ENCODE measurements at places on chromosomes 12 and 14.

DNA sequence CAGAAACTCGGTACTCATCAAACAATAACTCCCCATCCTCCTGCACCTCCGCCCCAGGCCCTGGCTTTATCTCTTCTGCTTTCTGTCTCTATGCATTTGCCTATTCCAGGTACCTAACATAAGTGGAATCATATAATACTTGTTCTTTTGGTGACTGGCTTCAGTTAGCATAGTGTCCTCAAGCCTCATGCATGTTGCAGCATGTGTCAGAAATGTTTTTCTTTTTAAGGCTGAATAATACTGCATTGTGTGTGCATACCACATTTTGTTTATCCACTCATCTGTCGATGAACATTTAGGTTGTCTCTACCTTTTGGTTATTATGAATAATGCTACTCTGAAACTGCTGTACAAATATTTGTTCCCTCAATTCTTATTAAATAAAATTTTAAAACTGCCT, 117.1 kb downstream of the KICS2 start:
- DNase-seq: no peak

- DNase-seq: no peak
Measured at GRCh38 chr12:122981036-122981471, 573 bp downstream of the ARL6IP4 start.

GRCh38 chr12:104701756-104702155, 245.0 kb downstream of the CHST11 start:
- DNase-seq: no peak

GRCh38 chr14:72856530-72857266, 37.2 kb downstream of the DPF3 start:
- DNase-seq: no peak

DNA sequence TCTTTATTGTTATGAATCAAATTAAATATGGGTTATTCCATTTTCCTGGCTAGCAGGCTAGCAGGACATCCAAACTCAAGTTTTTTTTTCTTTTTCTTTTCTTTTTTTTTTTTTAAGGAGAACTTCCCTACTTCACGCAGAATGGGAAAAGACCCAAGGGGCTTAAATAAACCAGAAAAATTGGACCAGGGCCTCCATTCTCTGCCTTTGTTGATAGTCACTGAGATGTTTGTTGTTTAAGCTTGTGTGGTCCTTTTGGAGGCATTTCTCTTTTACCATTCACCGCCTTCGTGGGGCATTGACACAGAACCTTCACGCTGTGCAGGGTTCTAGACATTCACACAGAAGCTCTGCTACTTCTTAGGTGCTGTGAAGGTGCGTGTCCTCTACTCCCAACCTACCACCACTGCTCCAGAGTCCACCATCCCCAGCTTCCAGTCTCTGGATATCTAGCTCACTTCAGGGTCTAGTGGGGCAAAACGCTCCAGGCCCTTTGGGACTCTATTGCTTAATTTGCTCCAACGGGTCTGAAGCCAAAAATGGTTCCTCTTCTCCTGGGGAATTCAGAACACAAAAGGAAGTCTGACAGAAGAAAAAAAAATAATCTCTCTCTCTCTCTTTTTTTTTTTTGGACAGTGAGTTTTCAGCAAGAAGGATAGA, 301.3 kb downstream of the AEBP2 start:
- no peak for DNase-seq

DNA sequence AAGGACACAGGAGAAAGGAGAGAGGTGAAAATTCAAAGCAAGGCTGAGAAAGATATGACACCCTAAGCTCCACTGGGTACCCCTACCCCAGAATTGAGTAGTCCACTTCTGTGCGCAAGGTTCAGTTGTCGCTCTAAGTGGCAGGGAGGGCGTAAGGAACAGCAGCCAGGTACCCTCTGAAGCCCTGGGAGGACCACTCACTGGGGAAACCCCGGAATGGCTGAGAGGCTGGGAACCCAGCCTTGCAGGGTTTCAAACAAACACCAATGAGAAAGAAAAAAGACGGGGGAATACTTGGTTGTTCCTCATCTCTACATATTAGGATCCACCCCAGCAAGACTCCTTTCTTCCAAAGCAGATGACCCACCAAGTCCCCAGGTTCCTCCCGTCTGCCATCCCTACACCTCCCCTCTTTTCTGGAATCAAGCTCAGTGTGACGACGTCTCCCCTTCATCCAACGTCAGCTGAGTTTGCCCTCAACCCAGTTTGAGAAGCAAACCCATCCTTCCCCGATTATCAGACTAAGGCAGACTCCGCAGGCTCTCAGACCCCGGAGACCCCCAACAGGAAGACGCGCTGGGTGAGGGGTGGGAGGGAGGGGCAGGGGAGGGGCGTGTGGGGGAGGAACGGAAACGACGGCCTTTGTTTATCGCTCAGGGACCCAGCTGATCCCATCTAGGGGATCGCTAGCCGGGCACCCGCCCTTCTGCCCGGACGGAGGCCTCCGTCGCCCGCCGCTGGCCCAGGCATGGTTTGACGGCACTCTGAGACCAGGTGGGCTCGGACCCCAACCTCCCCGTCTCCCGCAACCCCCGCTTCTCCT, 795 bp downstream of the LMBR1L start:
- peak; percentile 33 for DNase-seq

- DNase-seq: peak; percentile 34
Measured at GRCh38 chr12:3973973-3974644, 100.9 kb upstream of the PARP11 start.

DNA sequence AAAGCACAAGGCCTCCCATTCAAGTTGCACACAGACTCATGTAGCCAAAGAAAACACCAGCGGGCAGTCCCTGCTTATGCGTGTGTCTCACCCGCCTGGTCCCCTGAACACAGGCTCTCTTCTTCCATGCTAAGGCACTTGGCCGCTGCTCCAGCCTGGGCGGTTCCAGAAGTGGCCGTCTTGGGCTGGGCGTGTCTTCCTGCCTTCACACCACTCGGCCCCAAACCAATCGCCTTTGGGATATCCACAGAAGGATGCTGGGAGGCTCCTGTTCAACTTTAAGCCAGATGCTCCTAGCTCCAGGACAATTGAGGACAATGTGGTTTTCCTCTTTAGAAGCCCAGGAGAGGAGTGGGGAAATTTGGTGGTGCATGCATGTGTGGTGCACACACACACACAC, 2.2 kb downstream of the SCARB1 start:
- no peak for DNase-seq

GRCh38 chr12:117857632-117858612, 110.9 kb downstream of the KSR2 start:
- peak; percentile 49 for DNase-seq

DNA sequence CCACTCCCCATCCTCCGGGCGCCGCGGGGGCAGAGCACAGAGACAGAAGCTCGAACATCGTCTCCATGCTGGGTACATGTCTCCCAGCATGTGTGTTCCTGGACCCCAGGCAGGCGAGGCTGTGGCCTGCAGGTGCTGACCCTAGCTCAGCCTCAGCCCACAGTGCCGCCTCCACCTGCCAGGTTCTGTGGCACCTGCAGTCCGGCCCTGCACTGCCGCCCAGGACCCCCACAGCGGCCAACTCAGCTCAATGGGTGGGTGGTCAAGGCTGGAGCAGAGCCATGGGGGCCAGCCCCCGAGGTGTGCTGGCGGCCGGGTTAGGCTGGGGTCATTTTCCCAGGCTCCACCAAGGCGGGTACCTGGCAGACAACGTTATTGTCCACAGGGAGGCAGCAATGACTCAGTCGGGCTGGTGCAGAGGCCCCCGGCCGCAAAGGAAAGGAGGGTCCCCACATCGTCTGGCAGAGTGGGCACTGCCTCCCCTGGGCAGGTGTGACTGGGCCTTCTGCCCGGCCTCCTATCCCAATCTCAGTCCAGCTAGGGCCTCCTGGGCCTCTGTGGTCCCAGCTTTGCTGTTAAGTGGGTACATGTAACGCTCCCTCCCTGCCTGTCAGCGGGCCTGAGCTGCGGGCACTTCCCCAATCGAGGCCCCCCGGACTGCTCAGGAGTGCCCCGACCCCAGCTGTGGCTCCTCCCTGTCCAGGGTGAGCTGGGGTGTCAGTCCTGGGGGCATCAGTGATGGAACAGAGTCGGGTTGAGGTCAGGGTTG, 20.2 kb upstream of the NUDT14 start:
- no peak for DNase-seq

DNA sequence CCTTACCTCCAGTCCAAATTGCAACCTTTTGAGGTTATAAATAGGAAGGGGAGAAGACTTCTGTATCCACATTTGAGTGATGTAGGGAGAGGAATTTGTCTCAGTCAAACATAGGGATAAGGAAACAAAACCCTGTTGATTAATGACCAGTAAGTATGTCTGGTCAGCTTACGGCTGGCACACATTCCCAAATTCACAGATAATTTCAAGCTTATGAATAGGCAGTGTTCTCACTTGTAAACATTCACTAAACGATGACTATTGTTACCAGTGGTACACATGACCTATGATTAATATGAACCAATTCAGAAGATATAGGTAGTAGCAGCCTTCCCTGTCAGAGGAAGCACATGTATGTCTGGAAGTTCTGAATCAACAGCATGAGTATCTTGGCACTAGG, 33.0 kb upstream of the SLC5A8 start:
- DNase-seq: no peak

DNA sequence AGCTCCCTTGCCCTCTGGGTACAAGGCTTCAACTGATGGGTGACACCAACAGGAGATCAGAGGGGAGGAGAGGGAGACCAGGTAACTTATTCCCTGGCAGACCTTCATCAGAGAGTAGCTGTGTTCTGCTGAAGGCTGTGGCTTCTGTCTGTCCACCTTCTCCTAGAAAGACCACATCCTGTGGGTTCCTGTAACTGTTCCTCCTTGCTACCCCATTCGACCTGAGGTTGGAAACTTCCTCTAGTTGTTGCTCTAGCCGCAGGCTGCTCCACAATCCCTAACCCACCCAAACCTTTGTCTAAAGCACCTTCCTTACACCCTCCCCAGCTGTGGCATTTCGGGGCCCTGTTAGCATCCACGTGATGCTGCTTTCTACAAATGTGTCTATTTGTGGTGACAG, 454.2 kb downstream of the DPF3 start:
- DNase-seq: peak; percentile 7

DNA sequence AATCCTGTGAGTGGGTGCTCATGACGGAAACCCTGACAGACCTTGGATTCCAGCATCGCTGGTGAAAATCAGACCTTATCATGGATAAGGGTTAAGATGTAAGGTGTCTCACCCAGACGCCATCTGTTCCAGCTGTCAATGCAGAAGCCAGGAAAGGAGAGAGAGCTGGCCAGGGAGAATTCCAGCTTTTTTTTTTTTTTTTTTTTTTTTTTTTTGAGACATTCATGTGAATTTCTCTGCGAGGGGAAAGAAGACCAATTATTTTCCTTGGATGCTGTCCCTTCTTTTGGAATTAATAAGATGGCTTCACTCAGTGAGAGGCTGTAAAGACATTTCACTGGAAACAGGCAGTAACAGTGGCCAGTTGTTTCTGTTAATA, 1.8 kb downstream of the TRAF3 start:
- DNase-seq: no peak

DNA sequence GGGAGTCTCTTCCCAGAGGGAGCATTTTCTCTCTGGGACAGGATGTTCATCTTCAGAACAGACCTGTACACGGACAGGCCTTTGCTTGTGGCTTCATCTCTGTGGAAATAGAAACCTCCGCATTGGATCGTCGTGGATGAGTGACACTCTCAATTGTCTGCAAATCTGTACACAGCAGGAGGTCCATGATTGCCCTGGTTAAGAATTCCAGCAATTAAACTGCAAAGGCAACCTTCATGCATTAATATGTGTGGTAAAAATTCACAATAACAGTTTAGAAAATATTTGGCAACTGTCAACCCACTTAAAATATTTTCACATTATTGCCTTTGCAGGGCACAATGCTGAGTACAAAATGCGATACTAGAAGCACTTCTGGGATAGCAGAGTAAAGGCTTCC, 149.8 kb upstream of the SFSWAP start:
- no peak for DNase-seq

DNA sequence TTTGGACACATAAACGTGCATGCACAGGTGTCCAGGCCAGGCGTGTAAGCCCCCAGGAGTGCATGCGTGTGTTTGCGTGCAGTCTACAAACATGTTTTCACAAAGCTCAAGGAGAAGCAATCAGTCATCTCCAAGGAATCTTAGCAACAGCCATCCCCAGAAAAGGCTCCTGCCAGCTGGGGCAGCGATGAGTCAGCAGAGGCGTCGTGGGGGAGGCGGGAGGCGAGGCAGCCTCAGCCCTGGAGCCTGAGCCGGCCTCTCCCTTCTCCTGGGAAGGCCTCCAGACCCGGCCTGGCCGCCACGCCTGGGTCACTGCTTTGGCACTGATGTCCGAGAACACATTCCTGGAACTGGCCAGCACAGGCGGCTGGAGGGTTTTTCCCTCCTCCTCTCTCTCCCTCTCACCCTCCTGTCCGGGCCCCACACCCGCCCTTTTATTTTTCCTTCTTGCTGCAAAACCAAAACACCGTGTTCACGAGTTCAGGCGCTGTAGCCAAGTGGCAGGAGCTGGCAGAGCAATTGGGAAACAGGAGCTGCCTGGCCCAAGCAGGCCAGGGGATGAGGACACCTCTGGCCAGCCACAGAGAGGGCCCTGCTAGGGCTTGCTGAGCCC, 92.7 kb downstream of the LRRC74A start:
- DNase-seq: no peak
